Activated T-helper 2 cell treated with anti-CD3 and anti-CD28 coated beads, Interferon-gamma antibody, Interleukin-2, Interleukin-4, amounts not matched to agents 10 μg/mL and 5 μg/mL and 100 μg/mL, durations not matched to agents 14 hours and 24 hours and 36 hours (primary cell): ENCODE measurements at places on chromosomes 5 and 9. TPM values are rescaled to one million over a fixed set of nuclear protein-coding genes. Genes with fewer than 3 reads are reported as not detected.

DNA sequence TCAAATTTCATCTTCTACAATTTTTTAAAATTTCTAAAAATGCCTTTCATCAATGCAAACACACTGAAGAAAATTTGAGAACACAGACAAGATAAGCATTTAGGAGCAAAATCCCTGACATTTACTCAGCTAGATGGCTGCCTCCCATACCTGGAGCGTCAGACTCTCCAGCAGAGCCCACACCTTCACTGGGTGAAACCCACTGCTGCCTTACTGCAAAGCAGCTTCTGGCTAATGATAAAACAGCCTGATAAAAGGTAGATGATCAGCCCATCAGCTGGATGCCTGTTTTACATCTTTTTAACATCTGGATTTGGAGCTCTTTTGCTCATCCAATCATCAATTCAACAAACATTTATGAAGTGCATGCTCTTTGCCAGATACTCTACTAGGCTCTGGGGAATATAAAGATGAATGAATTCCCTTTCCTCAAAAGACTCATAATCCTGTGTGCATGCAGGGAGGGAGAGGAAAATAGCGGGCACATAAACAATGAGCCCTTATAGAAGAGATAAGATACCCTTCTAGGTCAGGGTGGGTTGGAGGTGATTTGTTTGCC lies 271.2 kb downstream of the SAXO1 start:
- DNase-seq = no peak

CRAT gene
- 13.6 and 14.3 TPM in 2 replicates for total RNA-seq

DNA sequence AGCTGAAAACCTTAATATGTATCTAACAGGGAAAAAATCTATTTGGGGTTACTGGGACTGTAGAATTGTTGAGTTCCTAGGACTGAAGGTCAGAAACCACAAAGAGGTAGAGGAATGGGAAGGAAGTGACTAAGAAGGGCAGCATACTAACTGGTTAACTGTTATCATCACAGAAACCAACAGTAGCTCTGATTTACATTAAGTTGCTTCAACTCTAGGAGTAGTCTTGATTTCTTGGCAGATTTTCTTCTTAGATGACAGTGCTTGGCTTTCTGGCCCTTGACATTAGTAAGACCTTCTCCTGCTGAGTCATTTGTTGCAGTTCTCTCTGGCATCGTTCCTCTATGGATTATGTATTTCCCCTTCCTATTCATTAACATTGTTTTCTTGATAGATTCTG lies 116.1 kb upstream of the RASA1 start:
- no peak for DNase-seq

TSSK1B gene
- not detected in 2 replicates for total RNA-seq

DNA sequence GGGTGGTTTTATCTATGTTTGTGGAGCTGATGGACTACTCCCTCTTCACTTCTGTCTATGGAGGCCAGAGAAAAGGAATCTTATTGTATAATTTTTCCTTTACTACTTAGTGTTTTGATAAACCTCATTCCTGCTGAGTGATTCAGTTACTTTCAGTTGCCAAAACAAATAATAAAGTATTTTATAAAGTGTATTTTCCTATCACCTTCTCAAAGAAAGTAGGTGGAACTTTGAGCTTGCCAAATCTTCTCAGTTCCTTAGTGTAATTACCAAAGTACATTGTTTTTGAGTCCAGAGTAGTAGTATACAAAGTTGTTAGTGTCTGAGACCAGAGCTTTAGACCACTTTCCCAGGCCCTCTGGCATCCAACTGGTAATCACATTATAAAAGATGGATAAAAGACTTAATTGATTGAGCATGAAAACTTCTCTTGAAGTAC lies 13.5 kb downstream of the RABGAP1 start:
- no peak for DNase-seq

DNA sequence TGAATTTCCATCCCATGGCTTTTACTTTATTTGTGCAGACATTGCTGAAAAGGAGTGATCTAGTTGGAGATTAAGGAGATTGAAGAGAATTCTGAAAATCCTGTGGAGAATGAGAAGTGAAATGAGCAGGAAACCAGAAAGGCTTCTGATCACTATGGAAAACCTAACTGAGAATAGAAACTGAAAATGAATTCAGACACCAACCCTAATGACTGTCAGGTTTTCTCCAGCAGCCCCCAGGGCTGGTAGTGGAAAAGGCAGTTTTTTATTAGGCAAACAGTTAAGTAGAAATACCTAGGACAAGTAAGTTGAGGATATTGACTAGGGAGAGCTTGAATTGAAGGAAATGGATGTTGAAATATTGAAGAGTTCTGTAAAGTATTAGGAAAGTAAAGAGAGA lies 14.7 kb upstream of the ARRDC3 start:
- DNase-seq = no peak

- no peak for DNase-seq
These were observed 163.6 kb downstream of the SREK1 start for GRCh38 chr5:66307647-66308241.

DNA sequence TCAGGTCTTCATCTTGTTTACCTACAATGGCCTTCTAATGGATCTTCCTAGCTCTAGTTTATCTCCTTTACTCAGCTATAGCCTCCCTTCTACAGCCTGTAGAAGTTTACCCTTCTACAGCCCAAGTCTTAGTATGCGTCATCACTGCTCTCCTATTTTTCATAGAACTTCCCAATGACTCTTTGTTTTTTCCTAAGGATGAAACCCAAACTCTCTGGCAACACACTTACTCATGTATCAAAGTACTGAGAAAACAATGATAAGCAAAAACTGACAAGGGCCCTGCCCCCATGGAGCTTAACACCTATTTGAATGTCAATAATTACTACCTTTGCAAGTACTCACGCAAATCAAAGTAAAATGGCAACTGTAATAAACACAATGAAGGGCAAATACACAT lies 33.7 kb downstream of the LEAP2 start:
- no peak for DNase-seq

GRM6 gene
- total RNA-seq = not detected in 2 replicates

RBM27 gene
- 32.0 and 36.0 TPM in 2 replicates for total RNA-seq

NUTM2G gene
- total RNA-seq = not detected in 2 replicates
